Transverse colon (tissue), 4 donors: ENCODE measurements at places on chromosomes 4 and X. TPM values are rescaled to one million over a fixed set of nuclear protein-coding genes. Genes with fewer than 3 reads are reported as not detected.

SPANXB1 gene
- not detected for total RNA-seq

SCD5 gene
- 1.5 TPM for total RNA-seq

ABCB7 gene
- 92.8 TPM for total RNA-seq

LDOC1 gene
- 37.0 TPM for total RNA-seq

PRSS12 gene
- 79.7 TPM for total RNA-seq

ZXDA gene
- total RNA-seq, result 10.3 TPM

RAB9B gene
- total RNA-seq, result 0.40 TPM

SULT1E1 gene
- not detected for total RNA-seq

GUCY1A1 gene
- 45.6 TPM for total RNA-seq

NEUROG2 gene
- total RNA-seq, result not detected

SGMS2 gene
- 115 TPM for total RNA-seq

CXCL13 gene
- not detected for total RNA-seq

F8 gene
- 3.7 TPM for total RNA-seq

BMPR1B gene
- total RNA-seq, result 0.64 TPM

GCNA gene
- 3.7 TPM for total RNA-seq

OCRL gene
- total RNA-seq, result 27.9 TPM

RIPPLY1 gene
- not detected for total RNA-seq

NUDT10 gene
- total RNA-seq, result not detected

DCHS2 gene
- 3.0 TPM for total RNA-seq

PPP2R2C gene
- 8.8 TPM for total RNA-seq

HS6ST2 gene
- total RNA-seq, result 0.14 TPM

PGRMC1 gene
- 99.1 TPM for total RNA-seq

MAGEA3 gene
- not detected for total RNA-seq

GAGE12F gene
- total RNA-seq, result not detected

SRD5A3 gene
- total RNA-seq, result 1.2 TPM

BMX gene
- total RNA-seq, result 2.0 TPM

SUPT20HL1 gene
- total RNA-seq, result not detected

FAM9C gene
- 0.64 TPM for total RNA-seq

NOA1 gene
- total RNA-seq, result 44.5 TPM

TMEM154 gene
- 2.9 TPM for total RNA-seq

VEGFD gene
- not detected for total RNA-seq

ZFP92 gene
- 0.27 TPM for total RNA-seq

ADRA2C gene
- 1.1 TPM for total RNA-seq

FHIP1A gene
- 44.8 TPM for total RNA-seq

DDX53 gene
- not detected for total RNA-seq

RHOXF2 gene
- total RNA-seq, result not detected

BEX1 gene
- not detected for total RNA-seq

IQCM gene
- total RNA-seq, result 8.6 TPM
